Effector memory CD8-positive, alpha-beta T cell (primary cell): ENCODE measurements at places on chromosomes 5 and 9.
A peak's percentile ranks its signal among the peaks of the same experiment; 100 is the strongest.

DNA sequence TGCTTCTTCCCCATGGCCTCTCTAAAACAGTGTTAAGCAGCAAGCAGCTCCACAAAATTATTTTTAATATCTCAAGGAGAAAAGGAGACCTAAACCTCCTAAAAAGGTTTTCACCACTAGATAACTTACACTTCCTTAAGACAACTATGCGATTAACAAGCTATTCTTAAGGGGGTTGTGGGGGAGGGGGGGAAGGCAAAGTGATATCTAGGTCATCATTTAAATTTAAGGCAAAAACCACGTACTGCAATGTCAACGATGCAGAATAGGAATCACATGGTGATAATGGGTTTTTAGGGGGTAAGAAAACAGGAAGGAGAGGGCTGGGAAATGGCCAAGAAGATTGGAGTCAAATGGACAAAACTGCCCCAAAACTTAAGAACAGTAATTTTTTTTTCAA is 32.6 kb downstream of the CSNK1A1 start:
- DNase-seq = no peak
- H3K36me3 ChIP-seq = peaks cover 72% of the 10 kb centered on the region
- H3K27me3 ChIP-seq = no peaks in the 10 kb centered on the region
- peaks cover 69% of the 10 kb centered on the region for H3K4me1 ChIP-seq

GRCh38 chr5:160641405-160641804 is 210.6 kb downstream of the ATP10B start:
- DNase-seq = no peak
- no peaks in the 10 kb centered on the region for H3K4me1 ChIP-seq
- H3K4me3 ChIP-seq = no peak overlapping the region

DNA sequence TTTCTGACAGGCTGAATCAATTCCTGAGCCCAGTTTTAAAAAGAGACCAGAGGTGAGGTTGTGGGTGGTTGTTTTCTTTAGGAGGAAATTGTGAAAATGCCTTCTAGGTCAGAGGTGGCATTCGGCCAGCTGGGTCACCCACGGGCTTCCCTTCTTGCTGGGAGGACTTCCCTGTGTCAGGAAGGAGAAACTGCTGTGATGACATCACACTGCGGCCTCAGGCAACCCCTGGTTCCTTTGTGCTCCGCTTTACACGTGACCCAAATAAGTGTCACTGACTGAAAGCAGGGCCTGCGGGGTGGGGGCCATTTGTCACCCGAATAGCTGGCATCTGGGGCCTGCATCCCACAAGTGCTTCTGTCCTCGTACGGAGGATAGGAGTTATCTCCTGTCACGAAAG is 39.7 kb downstream of the FABP6 start:
- no peak overlapping the region for H3K4me3 ChIP-seq
- no peak overlapping the region for H3K27ac ChIP-seq
- H3K36me3 ChIP-seq = peaks cover 2% of the 10 kb centered on the region
- DNase-seq = no peak
- peaks cover 13% of the 10 kb centered on the region for H3K27me3 ChIP-seq

DNA sequence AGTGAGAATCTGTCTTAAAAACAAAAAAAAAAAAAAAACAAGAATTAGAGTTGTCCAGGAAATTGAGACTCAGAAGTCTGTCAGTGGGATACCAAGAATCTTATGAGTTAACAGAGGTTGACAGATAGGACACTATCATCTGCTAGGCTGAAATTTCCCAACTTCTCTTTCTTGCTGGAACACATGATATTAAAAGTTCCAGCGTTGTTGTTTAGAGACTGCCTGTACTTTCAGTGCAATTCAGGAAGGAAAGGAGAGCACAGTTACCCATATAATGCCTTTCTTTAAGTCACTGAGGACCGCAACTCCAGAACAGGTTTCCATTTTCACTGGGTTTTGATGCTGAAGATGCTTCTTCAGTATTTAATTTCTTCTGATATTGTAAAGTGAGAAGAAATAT is 13.5 kb downstream of the TRPM6 start:
- H3K4me3 ChIP-seq = no peak overlapping the region
- peaks cover 23% of the 10 kb centered on the region for H3K27me3 ChIP-seq
- H3K4me1 ChIP-seq = no peaks in the 10 kb centered on the region

- peaks cover 4% of the 10 kb centered on the region for H3K36me3 ChIP-seq
- H3K4me1 ChIP-seq = peaks cover 8% of the 10 kb centered on the region
- H3K4me3 ChIP-seq = no peak overlapping the region
These were observed 41.9 kb downstream of the NTRK2 start for GRCh38 chr9:84711398-84711777.

- no peaks in the 10 kb centered on the region for H3K4me1 ChIP-seq
- H3K36me3 ChIP-seq = no peaks in the 10 kb centered on the region
- H3K27ac ChIP-seq = no peak overlapping the region
- peaks cover 30% of the 10 kb centered on the region for H3K27me3 ChIP-seq
These were observed 170.4 kb upstream of the TBCA start for GRCh38 chr5:77946381-77947040.

- H3K27me3 ChIP-seq = no peaks in the 10 kb centered on the region
- H3K36me3 ChIP-seq = no peaks in the 10 kb centered on the region
- no peak overlapping the region for H3K27ac ChIP-seq
- H3K4me1 ChIP-seq = peaks cover 8% of the 10 kb centered on the region
These were observed 27.8 kb downstream of the NFIL3 start for GRCh38 chr9:91395553-91396471.

- no peak overlapping the region for H3K27ac ChIP-seq
- peaks cover 5% of the 10 kb centered on the region for H3K36me3 ChIP-seq
- no peak overlapping the region for H3K4me3 ChIP-seq
These were observed 2.1 kb downstream of the CPLANE1 start for GRCh38 chr5:37247036-37247435.

- peaks cover 6% of the 10 kb centered on the region for H3K4me1 ChIP-seq
- peaks cover 70% of the 10 kb centered on the region for H3K36me3 ChIP-seq
- no peak overlapping the region for H3K4me3 ChIP-seq
These were observed 39.5 kb downstream of the LARP1 start for GRCh38 chr5:154794525-154795234.

GRCh38 chr5:169670769-169671525 is 33.9 kb downstream of the DOCK2 start:
- H3K27me3 ChIP-seq = no peaks in the 10 kb centered on the region
- peaks cover 38% of the 10 kb centered on the region for H3K36me3 ChIP-seq
- no peak overlapping the region for H3K27ac ChIP-seq
- H3K4me1 ChIP-seq = peaks cover 10% of the 10 kb centered on the region
- H3K4me3 ChIP-seq = no peak overlapping the region

DNA sequence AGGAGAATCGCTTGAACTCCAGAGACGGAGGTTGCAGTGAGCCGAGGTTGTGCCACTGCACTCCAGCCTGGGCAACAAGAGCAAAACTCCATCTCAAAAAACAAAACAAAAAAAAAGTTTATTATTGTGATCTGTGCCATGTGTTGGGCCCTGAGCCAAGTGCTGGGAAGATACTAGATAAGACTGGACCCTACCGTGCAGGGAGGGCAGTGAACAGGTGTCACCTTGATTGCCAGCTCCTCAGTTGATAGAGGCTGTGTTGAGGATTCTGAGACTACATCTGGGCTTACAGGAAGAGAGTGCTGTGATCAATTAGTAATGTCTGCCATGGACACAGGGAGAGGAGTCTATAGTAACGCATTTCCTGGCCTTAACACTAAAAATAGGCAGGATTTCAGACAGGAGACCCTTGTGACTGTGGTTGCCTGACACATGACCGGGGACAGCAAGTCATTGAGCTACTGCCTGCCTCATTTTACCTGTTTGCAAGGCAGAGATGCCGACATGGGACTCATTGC is 201.5 kb downstream of the C9orf50 start:
- peaks cover 15% of the 10 kb centered on the region for H3K36me3 ChIP-seq
- H3K27me3 ChIP-seq = no peaks in the 10 kb centered on the region
- H3K4me1 ChIP-seq = peaks cover 17% of the 10 kb centered on the region
- no peak for DNase-seq
- no peak overlapping the region for H3K4me3 ChIP-seq
- H3K27ac ChIP-seq = peak overlapping the region; percentile 62

- no peak overlapping the region for H3K4me3 ChIP-seq
- H3K36me3 ChIP-seq = no peaks in the 10 kb centered on the region
- no peaks in the 10 kb centered on the region for H3K4me1 ChIP-seq
- no peaks in the 10 kb centered on the region for H3K27me3 ChIP-seq
- no peak overlapping the region for H3K27ac ChIP-seq
These were observed 30.8 kb downstream of the GLRX start for GRCh38 chr5:95791751-95792150.

DNA sequence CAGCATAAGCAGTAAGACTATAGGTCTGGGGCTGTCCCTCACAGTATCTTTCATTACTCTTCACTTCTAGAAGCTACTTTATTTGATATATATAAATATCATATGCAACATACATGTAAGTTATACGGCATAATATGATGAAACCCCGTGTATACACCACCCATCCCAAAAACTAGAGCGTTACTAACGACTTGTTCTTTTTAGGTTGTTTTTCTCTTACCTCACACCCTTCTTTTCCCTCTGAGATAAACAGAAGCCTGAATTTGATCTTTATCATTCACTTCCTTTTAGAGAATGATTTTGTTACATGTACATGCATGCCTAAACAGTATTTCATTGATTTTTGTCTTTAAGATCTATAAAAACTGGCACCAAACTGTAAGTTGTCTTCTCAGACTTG is 3.7 kb downstream of the TRMO start:
- H3K4me1 ChIP-seq = peaks cover 49% of the 10 kb centered on the region
- no peaks in the 10 kb centered on the region for H3K27me3 ChIP-seq
- peaks cover 61% of the 10 kb centered on the region for H3K36me3 ChIP-seq
- peak overlapping the region; percentile 98 for H3K27ac ChIP-seq
- H3K4me3 ChIP-seq = peak overlapping the region; percentile 90
- DNase-seq = no peak

- peak; percentile 54 for DNase-seq
- no peaks in the 10 kb centered on the region for H3K27me3 ChIP-seq
- H3K27ac ChIP-seq = peak overlapping the region; percentile 80
- peaks cover 38% of the 10 kb centered on the region for H3K4me1 ChIP-seq
- peaks cover 18% of the 10 kb centered on the region for H3K36me3 ChIP-seq
- H3K4me3 ChIP-seq = peak overlapping the region; percentile 90
These were observed 650 bp downstream of the MYORG start for GRCh38 chr9:34375901-34376595.

- no peak overlapping the region for H3K4me3 ChIP-seq
- peaks cover 4% of the 10 kb centered on the region for H3K4me1 ChIP-seq
- H3K36me3 ChIP-seq = no peaks in the 10 kb centered on the region
- no peak overlapping the region for H3K27ac ChIP-seq
- no peaks in the 10 kb centered on the region for H3K27me3 ChIP-seq
These were observed 93.6 kb upstream of the TLE4 start for GRCh38 chr9:79477955-79478771.

- H3K4me1 ChIP-seq = no peaks in the 10 kb centered on the region
- H3K27ac ChIP-seq = peak overlapping the region; percentile 31
- no peak overlapping the region for H3K4me3 ChIP-seq
- no peaks in the 10 kb centered on the region for H3K27me3 ChIP-seq
These were observed 8.1 kb upstream of the RNU6ATAC start for GRCh38 chr9:134172198-134173126.

DNA sequence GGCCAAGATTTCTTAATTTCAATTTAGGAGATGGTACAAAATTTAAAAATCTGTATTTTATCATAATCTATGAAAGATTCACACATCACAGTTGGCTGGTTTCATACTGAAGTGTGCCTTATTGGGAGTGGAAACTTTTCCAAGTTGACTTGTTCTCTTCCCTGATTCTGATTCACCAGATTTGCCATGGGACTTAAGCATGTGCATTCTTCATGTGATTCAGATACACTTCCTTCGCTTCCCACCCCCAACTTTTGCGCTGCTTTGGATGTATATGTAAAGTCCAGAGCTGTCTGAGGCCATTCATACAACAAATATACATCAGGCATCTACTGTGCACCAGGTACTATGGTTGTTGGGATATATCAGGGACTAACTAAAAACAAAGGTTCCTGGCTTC is 34.4 kb downstream of the CPEB4 start:
- no peak overlapping the region for H3K4me3 ChIP-seq
- H3K4me1 ChIP-seq = peaks cover 21% of the 10 kb centered on the region
- H3K36me3 ChIP-seq = peaks cover 3% of the 10 kb centered on the region
- no peaks in the 10 kb centered on the region for H3K27me3 ChIP-seq
